Activated naive CD8-positive, alpha-beta T cell treated with anti-CD3 and anti-CD28 coated beads, Interleukin-2, amount 50 U/mL, for 16 hours (primary cell): ENCODE measurements at places on chromosomes 1 and 21.

DNA sequence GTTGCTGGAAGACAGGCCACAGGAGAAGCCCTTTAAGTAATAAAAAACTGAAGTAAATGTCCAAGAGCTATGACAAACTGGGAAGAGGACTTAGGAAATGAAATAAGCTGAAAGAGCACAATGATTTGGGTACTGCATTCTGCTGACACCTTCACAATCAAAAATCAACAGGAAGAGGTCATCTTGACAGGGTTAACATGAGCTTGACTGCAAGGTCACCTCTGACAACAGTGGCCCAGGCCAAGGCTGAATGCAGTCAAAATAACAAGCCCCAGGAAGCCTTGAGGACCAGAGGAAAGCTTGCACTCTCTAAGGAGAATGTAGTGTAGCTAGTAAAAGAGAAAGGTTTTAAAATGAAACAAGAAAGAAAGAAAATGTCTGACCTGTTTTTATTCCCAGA lies 179.3 kb downstream of the SEC16B start:
- DNase-seq, result no peak

- DNase-seq, result no peak
Observed at GRCh38 chr1:209850342-209850979, 22.7 kb downstream of the UTP25 start.

DNA sequence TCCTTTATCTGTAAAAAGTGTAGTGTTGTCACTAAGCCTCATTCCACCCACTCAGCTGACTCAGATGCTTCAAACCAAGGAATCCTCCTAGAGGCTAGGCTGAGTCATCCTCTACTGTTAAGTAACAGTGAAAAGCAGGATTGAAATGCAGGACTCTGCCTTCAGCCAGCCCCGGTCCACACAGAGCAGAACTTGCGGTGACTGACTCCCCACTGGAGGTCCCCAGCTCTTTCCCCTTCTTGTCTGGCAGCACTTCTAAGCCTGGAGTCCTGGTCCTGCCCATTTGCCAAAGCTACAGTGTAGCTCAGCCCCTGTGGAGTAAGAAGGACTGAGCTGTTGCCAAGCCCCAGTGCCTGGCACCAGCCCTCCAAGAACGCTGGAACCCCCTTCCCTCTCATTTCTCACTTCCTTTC lies 1.7 kb downstream of the RAB7B start:
- DNase-seq, result no peak

- DNase-seq, result no peak
Observed at GRCh38 chr21:14878971-14879370, 185.8 kb downstream of the NRIP1 start.
